ENCODE measurements at places on chromosomes 2 and 18.

DNA sequence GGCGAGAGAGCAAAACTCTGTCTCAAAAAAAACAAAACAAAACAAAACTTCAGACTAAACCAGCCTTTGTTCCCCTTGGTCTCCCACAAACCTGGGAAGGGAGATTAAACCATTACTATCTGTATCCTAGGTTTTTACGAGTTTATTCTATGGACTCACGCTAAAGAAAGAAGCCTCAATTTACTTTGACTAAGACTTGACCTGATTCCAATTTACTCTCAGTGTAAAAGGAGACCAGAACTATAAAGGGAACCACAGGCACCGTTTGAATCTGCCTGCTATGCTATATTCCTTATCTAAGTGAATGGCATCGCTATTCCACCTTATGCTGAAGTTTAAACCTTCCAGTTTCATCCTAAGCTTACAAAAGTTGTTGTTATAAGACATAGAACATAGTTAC lies 46.5 kb upstream of the MMADHC start:
- no peak for DNase-seq

GRCh38 chr2:216159646-216160045 lies 50.5 kb downstream of the XRCC5 start:
- DNase-seq, result no peak

GRCh38 chr2:167555098-167555720 lies 666.9 kb downstream of the XIRP2 start:
- DNase-seq, result no peak

DNA sequence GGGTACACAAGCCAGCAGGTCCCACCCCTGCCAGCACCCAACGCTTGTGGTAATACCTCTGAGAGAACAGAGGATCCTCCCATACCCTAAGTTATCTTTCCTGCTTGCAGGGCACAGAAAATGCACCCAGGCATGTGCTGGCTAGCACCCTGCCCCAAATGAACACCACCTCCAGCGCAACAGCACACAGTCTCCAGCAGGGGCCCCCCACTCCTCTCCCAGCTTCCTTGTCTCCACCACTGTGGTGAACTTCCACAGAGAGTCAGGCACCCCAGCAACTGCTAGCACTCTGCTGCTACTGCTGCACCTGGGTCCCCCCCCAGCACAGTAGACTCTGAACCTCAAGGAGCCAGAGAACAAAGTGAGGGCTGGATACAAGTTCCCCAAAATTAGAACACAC lies 216.8 kb upstream of the CNTNAP5 start:
- no peak for DNase-seq

- DNase-seq, result no peak
These were observed 199.4 kb downstream of the ALPK2 start for GRCh38 chr18:58429442-58429841.

GRCh38 chr2:100666996-100667395 lies 104.2 kb downstream of the PDCL3 start:
- DNase-seq, result no peak

DNA sequence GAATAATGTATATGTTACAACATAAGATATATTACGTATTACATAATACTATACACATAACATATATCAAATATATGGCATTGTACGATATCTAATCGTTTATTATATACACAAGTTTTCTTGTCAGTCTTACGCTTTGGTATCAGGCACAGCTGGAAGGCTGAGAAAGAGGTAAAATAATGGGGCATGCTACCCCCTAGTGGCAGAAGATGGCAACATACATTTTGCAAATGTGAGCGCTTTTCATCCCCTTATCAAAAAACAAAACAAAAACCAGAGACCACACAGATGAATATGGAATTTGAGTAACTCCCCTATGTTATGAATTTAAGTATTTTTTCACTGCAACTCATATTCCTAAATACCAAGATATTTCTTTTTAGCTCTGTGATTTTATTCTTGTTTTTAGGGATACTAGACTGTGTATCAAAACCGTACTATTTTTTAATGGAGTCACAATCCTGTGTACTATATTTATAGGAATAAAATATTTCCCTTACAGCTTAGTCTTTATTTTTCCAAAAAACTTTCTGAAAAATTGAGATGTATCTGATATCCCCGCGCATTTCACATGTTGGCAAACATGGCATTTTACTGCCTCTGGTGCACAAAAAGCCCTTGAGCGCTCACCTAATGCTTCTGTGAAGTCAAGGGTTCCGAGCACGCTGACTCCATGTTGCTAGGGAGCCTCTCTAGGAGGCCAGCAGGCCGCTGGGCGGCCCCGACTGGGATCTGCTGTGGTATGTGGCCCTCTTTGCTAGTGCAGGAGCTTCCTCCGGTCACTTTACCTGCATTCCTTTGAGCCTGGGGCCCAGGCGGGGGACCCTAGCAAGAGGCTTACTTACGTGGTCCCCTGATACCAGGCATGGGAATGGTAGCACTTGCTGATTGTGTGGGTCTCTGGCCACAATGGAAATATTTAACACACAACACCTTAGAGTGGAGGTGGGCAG lies 62.5 kb downstream of the SLC4A3 start:
- DNase-seq, result peak; percentile 21

- no peak for DNase-seq
These were observed 289.0 kb downstream of the CNTNAP5 start for GRCh38 chr2:124314084-124314483.

DNA sequence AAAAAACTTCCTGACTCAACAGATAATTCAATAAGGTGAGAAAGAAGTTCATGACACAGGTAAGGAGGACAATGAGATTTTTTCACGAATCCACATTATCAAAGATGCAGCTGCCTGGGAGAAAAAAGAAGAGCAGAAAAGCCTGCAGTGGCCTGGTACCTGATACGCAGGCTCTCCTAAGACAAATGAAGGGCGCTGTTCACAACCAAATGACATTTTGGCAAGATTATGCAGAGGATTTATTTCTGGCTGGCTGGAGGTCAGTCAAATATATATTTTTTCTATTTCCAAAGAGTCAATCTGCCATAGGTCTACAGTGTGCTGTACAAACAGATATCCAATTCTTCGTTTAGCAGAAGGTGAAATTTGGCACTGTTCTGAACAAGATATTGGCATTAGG lies 257.3 kb downstream of the STK39 start:
- DNase-seq, result no peak

GRCh38 chr2:120393456-120393855 lies 47.5 kb downstream of the INHBB start:
- DNase-seq, result no peak

GRCh38 chr18:48663096-48663930 lies 124.5 kb downstream of the CTIF start:
- no peak for DNase-seq

GRCh38 chr18:42781298-42781815 lies 334.1 kb downstream of the RIT2 start:
- no peak for DNase-seq

DNA sequence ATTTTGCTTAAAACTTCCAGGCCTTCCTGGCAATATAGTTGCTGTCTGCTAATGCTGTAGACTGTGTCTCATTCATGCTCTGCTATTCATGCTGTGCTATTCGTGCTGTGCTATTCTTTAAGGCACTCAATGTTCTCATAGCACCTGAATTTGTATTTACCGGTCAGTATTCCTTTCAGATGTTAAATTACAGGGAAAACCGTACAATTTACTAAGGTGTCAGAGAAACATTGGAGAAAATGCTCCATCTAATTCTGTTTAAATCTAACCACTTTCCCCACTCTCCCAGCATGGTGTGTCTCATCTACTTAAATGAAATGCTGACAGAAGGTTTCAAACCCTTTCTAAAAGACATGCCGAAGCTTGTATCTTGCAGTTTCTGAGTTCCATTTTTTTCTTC lies 25.0 kb downstream of the FAM171B start:
- DNase-seq, result no peak

GRCh38 chr2:121266543-121267106 lies 18.4 kb downstream of the TFCP2L1 start:
- no peak for DNase-seq

DNA sequence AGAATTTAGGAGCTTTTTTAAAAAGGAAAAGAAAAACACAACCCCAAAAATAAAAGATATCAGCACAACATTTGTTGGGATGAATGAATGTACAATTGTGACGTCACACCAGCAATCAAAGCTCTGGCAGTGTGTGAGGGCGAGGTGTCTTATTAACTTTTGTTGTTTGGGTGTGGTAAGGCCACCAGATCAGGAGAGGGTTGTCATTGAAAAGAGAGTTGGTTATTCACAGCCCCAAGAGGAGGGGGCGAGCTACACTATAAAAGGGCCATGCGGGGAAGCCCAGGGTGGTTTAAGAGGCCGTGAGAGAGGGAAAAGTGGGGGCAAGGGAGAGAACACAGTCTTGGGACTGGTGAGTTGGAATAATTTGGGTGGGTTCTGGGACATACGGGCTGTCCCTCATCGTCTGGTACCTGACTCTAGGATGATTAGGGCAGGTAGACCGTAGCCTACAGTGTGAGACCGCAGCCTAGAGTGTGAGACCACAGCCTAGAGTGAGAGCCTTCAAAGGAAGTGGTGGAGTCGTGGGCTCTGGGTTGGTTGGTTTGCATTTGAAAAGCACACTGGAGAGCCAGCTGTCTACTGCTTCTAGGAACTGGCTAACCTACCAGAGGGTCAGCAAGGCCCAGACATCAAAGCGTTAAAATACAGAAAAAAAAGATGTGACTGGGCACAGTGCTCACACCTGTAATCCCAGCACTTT lies 128.4 kb downstream of the INO80D start:
- no peak for DNase-seq

DNA sequence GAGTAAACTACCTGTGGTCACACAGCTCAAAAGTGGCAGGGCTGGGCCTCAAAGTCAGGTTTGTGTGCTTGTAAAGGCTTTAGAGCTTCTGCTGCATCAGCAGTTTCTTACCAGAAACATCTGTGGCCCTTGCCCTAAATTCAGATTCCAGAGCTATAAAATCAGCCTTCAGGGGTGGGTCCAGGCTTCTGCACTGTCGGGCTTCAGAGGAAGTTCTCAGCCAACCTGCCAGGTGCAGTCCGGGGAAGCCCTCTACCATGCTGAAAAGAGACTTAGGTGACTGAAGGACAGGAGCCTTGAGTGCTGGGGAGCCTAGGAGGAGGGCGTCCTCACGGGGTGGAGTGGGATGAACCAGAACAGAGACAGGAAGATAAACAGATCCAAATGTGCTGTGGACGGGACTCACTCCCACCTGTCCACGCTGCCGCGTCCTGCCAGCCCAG lies 69.9 kb upstream of the HS6ST1 start:
- no peak for DNase-seq

DNA sequence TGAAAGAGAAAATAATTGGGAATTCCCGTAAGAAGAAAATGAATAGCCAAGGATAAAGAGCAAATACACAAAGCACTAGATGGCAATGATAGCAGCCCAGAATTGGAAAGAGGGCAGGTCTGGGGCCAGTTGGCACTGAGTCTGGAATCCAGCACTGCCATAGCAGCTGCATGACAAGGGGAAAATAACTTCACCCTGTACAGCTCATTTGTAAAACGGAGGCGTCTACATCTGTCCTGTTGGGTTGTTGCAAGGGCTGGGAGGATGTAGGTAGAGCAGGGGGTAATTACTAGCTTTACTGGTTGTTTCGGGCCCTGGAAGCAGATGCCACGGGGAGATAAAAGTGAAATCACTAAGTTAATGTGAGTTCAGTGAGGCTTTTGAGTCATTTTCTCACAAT lies 110.0 kb upstream of the RASGRP3 start:
- no peak for DNase-seq

GRCh38 chr18:10314066-10314465 lies 140.4 kb upstream of the APCDD1 start:
- DNase-seq, result no peak

DNA sequence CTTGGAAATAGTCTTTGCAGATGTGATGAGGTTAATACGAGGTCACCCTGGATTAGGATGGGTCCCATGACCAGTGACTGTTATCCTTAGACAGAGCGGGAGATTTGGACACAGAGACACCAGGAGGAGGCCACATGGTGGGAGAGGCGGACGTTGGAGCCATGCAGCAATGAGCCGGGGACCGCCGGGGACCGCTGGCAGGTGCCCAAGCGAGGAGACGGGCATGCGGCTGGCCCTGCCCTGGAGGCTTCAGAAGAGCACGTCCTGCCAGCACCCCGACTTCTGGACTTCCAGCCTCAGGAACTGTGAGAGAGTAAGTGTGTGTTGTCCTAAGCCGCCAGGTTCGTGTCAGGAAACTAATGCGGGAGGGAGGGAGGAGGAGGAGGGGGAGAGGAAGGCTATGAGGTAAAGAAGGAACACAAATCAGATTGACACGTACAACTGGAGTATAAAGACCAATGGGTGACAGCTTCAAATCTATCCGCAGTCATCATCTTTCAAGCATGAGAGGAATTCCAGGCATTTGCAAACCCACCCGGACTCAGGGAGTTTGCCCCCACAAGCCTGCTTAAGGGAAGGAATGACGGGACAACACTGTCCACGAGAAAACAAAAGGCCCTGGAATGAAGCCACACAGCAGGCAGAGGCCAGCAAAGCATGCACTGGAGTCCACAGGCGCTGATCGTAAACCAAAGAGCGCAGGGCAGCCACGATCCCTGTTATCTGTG lies 11.6 kb upstream of the BOK start:
- DNase-seq, result no peak

DNA sequence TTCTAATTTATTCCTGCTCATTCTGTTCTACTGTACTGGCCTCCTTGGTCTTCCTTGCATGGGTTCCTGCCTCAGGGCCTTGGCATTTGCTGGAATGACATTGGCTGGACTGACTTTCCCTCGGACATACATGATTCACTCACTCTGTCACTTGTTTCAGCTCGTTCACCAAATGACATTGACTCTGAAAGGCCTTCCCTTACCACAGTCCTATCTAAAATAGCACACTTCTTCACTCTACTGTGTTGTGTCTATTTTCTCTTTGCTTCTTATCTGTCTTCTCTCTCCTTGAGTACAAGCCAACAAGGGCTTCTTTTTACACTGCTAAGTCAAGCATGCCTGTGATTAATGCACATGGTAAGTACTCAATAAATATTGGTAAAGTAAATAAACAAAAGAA lies 65.6 kb downstream of the SCG2 start:
- no peak for DNase-seq

Data from activated T-cell treated with anti-CD3 and anti-CD28 coated beads for 48 hours (primary cell).